ENCODE measurements at places on chromosomes 12 and 14. TPM values are rescaled to one million over a fixed set of nuclear protein-coding genes. Genes with fewer than 3 reads are reported as not detected.

Gene DHRS2
- total RNA-seq: 0.28 TPM

GRCh38 chr12:72295101-72295500 lies 22.9 kb downstream of the TRHDE start:
- no peaks in the 10 kb centered on the region for H3K4me1 ChIP-seq
- H3K27me3 ChIP-seq: no peaks in the 10 kb centered on the region
- DNase-seq: no peak
- no peaks in the 10 kb centered on the region for H3K36me3 ChIP-seq
- no peak overlapping the region for H3K4me3 ChIP-seq

DNA sequence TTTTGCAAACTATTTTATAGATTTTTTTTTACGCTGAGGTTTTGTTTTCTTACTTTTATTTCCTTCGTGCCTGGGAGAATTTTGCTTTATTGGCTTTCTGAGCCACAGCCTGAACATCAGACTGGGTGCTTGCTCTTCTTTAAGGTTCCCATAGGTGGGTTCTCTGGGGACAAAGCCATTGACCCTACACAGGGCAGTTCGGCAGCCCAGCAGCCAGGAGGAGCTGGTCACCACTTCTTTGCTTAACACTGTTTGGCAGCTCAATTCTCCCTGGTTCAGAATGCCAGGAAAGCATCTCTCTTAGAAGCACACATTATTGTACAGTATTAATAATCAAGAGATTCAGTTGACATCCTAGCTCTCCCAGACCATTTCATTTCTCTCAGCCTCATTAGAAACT lies 140.8 kb upstream of the NEDD1 start:
- no peak overlapping the region for H3K27ac ChIP-seq
- H3K4me1 ChIP-seq: no peaks in the 10 kb centered on the region
- no peaks in the 10 kb centered on the region for H3K36me3 ChIP-seq
- no peaks in the 10 kb centered on the region for H3K27me3 ChIP-seq

DNA sequence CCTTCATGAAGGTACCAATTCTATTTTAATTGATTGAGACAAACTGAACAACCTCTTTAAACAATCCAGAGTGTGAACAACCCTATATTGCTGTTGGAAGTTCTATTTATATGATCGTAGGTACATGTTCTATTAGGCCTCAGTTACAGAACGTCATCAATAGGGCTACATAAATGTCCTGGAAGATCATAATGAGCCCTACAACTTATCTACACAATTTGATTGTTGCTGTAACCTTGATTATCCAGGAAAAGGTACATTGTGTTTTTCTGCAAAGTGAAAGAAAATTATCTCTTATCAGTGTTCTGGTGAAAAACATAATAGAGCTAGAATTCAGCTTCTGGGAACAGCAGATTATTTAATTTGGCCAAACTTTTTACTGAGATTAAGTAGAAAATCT lies 612.9 kb downstream of the GALC start:
- no peak overlapping the region for H3K4me3 ChIP-seq
- H3K27me3 ChIP-seq: no peaks in the 10 kb centered on the region
- no peaks in the 10 kb centered on the region for H3K36me3 ChIP-seq
- H3K4me1 ChIP-seq: no peaks in the 10 kb centered on the region
- H3K27ac ChIP-seq: no peak overlapping the region

- H3K27ac ChIP-seq: no peak overlapping the region
- no peak for DNase-seq
- no peaks in the 10 kb centered on the region for H3K36me3 ChIP-seq
- peaks cover 11% of the 10 kb centered on the region for H3K27me3 ChIP-seq
Measured at GRCh38 chr14:74456684-74457564, 30.9 kb upstream of the SYNDIG1L start.
